ENCODE measurements at places on chromosomes 1 and 21. TPM values are rescaled to one million over a fixed set of nuclear protein-coding genes. Genes with fewer than 3 reads are reported as not detected.

DNA sequence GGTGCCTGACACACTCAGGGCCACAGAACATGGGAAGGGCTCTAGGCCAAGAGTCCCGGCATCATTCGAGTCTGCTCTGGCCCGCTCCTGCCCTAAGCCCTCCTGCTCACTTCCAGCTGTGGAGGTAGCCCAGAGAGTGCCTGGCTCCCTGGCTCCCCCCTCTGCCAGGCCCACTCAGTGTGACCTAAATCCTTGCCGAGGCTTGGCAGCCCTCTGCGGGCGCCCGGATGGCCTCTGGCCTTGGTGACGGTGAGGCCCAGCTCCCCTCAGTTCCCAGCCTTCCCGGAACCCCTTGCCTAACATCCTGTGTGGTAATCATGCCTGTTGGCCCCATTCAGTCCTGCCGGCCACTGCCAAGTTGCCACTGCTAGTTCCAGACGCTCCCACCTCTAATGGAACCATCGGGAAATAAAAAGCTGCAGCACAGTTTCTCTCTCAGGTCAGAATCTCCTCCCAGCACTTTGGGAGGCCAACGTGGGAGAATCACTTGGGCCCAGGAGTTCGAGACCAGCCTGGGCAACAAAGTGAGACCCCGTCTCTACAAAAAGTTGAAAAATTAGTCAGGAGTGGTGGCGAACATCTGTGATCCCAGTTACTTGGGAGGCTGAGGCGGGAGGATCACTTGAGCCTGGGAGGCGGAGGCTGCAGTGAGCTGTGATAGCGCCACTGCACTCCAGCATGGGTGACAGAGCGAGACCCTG is 1.2 kb upstream of the H6PD start:
- no peak for DNase-seq

DNA sequence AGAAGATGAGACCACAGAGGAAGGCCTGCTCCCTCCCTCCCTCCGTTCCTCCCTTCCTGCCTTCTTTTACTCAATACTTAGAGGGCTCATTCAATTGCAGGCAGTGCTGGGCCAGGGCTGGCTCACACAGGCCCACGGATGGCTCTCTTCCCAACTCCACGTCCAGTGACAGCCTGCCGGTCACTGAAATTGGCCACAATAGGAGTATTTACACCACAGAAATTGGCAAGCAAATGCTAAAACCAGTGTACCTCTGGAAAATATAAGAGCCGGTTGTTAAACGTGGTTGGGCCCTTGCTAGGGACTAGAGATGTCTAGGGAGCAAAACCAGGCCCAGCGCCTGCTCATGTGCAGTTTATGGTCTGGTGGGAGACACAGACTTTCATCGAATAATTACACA is 72.4 kb upstream of the TMEM51 start:
- no peak for DNase-seq

GRCh38 chr1:1333551-1334241 is 2.6 kb downstream of the TAS1R3 start:
- DNase-seq = no peak

GRCh38 chr1:4481451-4481850 is 173.0 kb upstream of the AJAP1 start:
- no peak for DNase-seq

- peak; percentile 26 for DNase-seq
Measured at GRCh38 chr1:204074274-204075138, 1.6 kb downstream of the SOX13 start.

The CNTN2 gene
- total RNA-seq = 0.20 TPM

The HDAC1 gene
- 35.6 TPM for total RNA-seq

The CFHR2 gene
- not detected for total RNA-seq
